ENCODE measurements at places on chromosomes 12 and 14. TPM values are rescaled to one million over a fixed set of nuclear protein-coding genes. Genes with fewer than 3 reads are reported as not detected.

The TAS2R42 gene
- total RNA-seq = not detected

The RNF212B gene
- not detected for total RNA-seq

The AVPR1A gene
- not detected for total RNA-seq

The KRT4 gene
- total RNA-seq = not detected

The DHRS2 gene
- total RNA-seq = 0.32 TPM

The ACOT6 gene
- under 0.01 TPM for total RNA-seq

The GLS2 gene
- not detected for total RNA-seq

The HVCN1 gene
- 5.8 TPM for total RNA-seq

The MEG3 gene
- 120 TPM for total RNA-seq

The AMIGO2 gene
- total RNA-seq = 62.2 TPM

The PXN gene
- total RNA-seq = 63.0 TPM

The DNAI7 gene
- not detected for total RNA-seq

The ATG101 gene
- 71.8 TPM for total RNA-seq

The NABP2 gene
- 28.0 TPM for total RNA-seq

The CD63 gene
- total RNA-seq = 2,284 TPM

The PDE3A gene
- 7.1 TPM for total RNA-seq

The PTPRR gene
- total RNA-seq = not detected

The TTC6 gene
- total RNA-seq = under 0.01 TPM

The HOXC5 gene
- total RNA-seq = 1.3 TPM

The ZNF385A gene
- total RNA-seq = 2.2 TPM

The SOAT2 gene
- not detected for total RNA-seq

Data from fibroblast of villous mesenchyme (primary cell).